ENCODE measurements at places on chromosomes 11 and 22. TPM values are rescaled to one million over a fixed set of nuclear protein-coding genes. Genes with fewer than 3 reads are reported as not detected.
A peak's percentile ranks its signal among the peaks of the same experiment; 100 is the strongest.

DNA sequence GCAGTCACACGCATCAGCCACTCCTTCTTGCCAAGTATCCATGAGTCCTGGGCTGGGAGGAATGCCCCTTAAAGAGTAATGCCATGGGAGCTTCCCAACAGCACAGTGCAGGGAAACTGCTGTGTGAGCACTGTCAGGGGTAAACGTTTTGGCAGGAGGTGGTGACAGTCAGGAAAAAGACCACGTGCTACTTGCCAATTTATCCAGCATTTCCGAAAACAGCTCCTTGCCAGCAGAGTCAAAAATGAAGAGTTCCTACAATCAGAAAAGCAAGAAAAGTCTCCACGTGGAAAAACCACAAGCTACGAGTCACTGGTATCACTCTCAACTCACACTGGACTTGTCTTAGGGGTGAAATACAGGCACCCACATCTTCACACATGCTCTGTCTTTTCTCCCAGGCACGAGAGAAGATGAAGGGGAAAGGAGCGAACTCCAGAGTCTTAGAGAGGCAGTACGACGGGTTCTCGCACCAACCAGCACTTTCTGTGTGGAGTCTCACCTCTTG is 9.9 kb downstream of the IFT27 start:
- no peak for DNase-seq

GATD1 gene
- 23.4 TPM for total RNA-seq

DNA sequence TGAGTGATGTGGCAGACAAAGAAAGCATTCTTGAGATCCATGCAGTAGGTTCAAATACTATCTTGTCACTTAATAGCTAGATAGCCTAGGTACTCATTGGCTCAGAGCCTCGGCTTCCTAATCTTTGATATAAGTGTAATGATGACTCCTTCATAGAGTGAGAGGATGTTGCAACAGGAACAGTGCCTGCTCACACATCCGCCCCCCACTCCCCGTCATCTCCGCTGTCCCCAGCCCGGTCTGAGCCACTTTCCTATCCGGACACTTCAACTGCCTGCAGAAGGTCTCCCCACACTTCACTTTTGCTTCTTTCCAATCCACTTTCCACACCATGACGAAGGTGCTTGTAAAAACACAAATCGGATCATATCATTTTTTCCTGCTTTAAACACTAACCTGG is 128.8 kb downstream of the NTM start:
- DNase-seq: no peak

GRCh38 chr11:27171376-27171958 is 130.9 kb downstream of the BBOX1 start:
- DNase-seq: no peak

GRCh38 chr22:44160421-44160820 is 20.3 kb upstream of the PARVG start:
- no peak for DNase-seq

MPZL2 gene
- total RNA-seq: 73.5 TPM

RASD2 gene
- not detected for total RNA-seq

- no peak for DNase-seq
Measured at GRCh38 chr11:124194293-124195188, 11.4 kb downstream of the OR10D3 start.

- DNase-seq: no peak
Measured at GRCh38 chr11:9493492-9493891, 32.7 kb downstream of the ZNF143 start.

- DNase-seq: no peak
Measured at GRCh38 chr11:73206801-73207200, 11.3 kb upstream of the P2RY2 start.

DNA sequence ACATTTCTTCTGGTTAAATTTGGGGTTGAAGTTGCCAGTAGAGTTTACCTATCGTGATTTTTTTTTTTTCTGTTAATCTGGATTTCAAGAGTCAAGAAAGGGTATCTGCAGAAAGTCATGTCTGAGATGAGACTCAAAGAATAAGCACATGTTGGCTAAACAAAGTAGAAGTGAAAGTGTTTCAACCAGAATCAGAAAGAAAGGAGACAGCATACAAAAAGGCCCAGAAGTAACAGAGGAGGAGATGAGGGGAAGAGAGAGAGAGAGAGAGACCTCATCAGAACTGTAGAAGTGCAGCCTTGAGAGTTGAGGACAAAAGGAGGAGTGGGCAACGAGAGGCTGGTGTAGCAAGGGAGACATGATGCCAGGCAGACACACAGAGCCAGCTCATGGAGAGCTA is 54.9 kb downstream of the SVIP start:
- DNase-seq: no peak

DNA sequence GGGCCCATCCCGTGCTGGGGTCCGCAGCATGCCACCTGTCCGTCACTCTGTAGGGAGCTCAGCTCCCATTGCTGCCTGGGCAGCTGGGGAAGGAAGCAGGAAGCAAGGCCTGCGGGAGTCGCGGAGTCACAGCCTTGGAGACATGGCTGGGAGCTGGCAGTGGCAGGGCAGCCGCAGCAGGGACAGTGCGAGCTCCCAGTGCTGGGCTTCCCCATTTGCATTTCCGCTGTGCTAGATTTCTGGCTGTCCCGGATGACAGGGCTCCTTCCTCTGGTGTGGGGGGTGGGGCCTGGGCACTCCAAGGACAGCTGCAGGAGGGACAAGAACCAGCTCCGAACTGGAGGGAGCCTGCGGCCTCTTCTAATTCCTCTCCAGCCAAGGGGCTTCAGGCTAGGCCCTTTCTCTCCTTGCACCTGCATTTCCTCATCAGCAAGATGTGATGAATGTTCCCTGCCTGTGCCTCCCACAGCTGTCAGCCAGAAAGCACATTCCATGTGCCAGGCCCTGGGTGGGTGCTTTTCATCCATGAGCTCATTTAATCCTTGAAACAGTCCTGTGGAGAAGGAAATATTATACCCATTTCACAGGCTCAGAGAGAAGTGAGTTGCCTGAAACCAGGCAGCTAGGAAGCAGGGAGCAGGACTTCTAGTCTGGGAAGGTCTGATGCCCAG is 48.0 kb downstream of the MYO7A start:
- DNase-seq: peak; percentile 13

OR4A16 gene
- not detected for total RNA-seq

DNA sequence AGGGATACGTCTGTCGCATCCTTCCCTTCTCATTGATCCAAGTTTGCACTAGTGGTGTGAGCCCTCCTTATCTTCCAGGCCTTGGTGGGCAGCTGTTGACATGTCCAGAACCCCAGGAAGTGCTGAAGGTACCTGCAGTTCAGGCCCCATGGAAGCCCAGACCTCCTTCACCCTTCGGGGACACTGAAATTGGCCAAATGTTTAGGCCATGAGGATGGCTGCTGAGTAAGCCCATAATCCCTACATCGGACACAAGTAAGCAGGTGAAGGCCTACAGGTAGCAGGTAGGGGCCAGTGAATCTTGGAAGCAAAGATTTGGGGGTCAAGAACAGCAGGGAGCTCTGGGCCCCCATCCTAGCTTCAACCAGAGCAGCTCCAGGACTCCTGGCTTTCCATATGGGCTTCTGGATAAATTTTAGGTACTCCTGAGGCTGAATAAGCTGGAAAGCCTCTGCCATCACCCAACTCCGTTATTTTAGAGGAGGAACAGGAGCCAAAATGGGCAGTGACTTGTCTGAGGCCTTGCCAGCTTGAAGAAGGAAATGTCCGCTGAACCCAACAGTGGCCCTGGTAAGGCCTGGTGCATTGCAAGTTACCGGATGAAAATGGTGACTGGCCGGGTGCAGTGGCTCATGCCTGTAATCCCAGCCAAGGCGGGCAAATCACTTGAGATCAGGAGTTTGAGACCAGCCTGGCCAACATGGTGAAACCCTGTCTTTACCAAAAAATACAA is 45.2 kb downstream of the MORC2 start:
- no peak for DNase-seq

DNA sequence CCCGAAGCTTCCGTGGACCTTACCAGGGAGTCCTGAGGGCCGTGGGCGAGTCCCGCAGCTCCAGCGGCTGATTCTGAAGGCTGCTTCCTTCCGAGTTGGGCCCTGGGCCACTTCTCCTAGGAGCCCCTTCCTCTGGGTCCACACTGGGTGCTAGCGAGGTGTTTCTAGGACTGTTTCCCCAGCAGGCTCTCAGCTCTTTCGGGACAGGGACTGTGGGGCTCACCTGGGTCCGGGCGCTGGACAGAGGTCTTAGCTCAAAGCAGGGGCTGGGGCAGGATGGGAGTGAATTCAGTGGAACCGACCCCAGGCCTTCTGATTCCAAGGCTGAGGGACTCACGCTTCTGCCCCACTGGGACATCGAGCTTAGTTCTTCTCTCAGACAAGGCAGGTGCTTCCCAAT is 29.3 kb upstream of the CSNK1E start:
- no peak for DNase-seq

DNA sequence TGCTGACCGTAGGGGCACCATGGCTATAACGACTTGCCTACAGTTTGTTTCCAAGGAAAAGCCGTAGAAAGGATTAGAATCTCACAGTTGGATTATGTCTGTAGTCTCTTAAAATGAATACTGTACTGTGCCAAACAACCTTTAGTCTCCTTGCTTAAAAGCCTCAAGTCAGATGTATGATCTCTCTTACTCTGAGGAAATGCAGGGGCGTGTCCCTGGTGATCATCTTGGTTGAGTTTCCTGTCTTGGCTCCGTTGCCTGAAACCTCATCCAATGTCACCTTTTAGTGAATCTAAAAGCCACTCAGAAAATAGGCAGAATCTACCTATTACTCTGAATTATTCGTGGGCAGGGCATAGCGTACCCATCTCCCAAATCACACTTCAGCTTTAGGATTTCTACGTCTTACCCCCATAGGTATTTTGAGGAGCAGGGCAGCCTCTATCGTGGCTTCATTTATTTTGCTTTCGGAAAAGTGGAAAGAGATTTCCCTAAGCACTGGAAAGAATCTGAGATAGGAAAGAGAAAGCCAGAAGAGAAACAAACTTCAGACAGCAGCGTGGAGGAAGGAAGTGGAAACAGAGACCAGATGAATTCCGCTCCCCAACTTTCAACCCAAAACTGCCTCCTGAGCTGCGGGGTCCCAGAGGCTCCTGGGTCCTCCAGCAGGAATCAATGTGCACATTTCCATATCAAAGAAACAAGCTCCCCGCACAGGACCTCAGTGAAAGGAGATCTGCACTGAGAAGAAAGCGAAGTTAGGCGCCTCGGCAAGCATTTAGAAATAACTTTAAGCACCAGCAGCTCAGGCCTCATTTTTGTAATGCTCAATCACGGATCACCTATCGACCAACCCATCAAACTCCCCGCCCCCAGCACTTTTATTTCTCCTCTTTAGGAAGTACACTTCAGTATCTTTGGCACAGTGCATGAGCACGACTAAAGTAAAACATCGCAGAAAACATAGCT is 245.8 kb downstream of the ETS1 start:
- DNase-seq: peak; percentile 78

DNA sequence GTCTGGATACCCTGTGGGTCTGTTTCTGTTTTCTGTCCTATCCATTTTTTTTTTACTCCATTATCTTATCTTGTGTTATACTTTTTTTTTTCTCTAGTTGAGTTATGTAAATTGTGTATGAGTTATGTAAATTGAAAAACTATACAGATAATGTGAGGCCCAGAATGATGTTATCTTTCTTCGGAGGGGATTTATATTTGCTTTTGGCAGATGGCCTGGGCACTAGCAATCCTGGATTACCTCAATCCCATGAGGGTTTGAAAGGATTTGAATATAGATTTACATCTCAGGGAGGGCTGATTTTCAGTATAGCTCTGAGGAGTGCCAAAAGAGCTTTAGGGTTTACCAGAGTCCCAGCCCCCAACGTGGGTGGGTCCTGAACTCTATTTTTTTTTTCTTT is 71.0 kb downstream of the CSTPP1 start:
- no peak for DNase-seq

DNA sequence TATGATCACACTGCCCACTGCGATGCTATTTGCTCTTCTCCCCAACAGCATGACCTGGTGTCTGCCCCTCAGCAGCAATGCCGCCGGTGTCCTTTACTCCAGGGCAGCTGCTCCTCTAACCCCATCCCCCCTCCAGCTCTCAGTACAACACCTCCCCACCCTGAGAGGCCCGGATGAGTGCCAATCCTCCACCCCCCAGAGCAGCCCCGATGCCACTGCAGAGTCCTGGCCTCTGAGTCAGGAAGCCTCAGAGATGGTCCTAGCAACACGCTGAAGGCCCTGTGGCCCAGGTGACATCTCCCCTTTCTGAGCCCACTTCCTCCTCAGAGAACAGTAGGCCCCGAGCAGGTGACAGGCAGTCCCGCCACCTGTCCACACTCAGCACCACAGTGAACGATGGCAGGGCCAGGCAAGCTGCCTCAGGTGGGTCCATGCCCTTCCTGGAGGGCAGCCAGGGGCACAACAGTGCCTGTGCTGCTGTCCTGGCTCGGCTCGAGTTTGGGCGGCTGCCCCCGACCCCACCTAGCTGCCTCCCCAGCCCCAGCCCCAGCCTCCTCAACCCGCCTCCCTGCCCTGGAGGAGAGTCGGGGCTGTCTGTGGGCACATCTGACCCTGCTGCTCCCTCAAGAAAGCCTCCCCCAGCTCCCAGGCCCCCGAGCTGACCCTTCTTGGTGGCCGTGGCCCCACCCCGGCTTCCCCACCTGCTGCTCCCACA is 3.9 kb upstream of the NDUFS8 start:
- DNase-seq: no peak

DNA sequence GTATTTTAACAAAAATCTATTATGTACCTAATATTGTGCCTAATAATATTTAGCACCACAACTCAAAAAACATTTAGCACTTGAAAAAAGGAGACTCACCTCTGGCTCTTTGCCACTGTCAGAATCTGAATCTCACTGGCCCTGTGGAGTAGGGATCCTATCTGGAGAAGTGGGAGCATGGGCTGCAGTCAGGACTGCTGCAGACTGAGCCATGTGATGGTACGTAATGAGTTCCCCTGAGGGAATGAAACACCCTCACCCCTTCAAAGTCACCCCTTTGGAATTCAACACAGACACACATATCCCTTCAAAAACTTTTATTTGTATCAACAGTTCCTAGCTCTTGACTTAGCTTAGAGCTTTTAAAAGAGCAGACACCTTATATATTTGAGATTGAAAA is 6.5 kb downstream of the PTPMT1 start:
- DNase-seq: no peak

DNA sequence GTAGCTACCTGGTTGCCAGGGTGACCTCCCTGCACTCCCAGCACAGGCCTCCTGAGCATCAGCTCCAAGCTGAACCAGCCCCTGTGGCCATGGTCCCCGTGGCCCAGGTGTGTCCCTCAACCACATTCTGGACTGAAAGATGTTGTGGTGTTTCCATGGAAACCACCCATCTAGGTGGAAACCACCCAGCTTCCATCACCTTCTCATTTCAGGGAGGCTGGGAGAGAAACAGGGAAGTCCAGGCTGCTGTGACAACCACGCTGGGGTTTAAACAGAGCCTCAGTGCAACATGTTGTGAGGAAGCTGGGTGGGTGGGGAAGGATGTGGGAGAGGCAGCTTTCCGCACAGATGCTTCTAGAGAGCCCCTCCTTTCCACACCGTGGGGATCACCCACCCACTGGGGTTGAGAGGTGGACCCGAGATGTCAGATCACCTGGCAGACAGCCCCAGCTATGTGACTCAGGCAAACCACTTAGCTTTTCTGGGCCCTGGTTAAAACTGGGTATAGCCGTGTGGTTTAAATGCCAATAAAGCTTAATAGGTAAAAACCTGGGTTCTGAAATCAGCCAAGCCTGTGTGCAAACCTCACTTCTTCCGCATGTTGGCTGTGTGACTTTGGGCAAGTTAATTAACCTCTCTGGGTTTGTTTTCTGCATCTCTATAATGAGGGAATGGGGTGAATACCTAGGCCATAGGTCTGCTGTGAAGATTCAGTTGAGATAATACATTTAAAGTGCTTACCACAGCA is 46.4 kb downstream of the CD82 start:
- no peak for DNase-seq

- DNase-seq: no peak
Measured at GRCh38 chr11:19196432-19196831, 5.4 kb downstream of the CSRP3 start.

GRCh38 chr11:67483831-67484665 is 1.2 kb downstream of the AIP start:
- DNase-seq: no peak
